ENCODE measurements at places on chromosomes 6 and 20. TPM values are rescaled to one million over a fixed set of nuclear protein-coding genes. Genes with fewer than 3 reads are reported as not detected.

Gene RAD21L1
- 0.57 TPM for total RNA-seq

GRCh38 chr6:130204322-130204721 is 18.4 kb downstream of the SAMD3 start:
- no peak for DNase-seq

DNA sequence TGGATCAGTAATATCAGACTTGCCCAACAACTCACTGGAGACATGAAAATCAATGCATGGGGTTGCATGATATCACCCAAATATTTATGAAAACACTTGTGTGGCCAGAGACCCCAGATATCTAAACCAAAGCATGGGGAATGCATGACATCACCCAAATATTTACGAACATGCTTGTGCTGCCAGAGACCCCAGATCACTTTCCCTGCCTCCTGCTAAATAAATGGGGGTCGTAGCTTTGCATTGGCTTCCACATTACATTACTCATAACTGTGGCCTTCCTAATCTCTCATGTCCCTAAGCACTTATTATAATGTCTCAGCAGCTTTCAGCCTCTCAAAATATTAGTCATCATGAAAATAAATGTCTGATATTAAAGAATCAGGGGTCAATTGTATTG is 838.0 kb upstream of the DEFB115 start:
- no peak for DNase-seq

DNA sequence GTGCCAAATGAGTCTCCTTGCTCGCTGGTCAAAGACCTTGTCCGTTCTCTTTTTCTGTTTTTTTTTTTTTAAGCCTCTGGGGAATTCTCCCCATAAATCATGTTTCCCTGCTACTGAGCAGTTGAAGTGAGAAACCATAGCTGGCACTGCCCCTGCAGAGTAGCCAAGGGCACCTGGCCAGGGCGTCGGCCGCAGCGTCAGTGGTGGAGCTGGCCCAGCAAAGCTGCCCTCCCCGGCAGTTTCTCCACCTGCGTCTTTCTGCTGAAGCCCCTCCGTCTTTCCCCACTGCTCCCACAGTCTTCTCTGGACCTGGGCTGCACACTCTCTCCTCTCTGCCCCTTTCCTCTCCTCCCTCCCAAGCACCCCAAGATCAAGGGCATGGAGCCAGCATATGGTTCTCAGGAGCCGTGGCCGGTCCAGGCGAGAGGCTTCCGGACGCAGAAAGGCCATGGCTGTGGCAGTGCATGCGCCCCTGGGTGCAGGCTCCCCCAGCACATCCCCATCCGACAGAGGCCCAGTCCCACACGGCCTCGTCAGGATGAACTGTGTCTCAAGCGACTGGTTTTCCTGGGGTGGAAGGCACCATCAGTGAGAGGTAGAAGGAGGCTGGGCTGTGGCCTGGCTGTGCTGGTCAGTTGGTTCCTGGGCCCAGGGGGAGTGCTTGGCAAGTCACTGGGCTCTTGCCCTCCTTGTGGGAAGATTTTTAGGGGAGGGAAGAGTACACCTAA is 218.1 kb downstream of the ERMARD start:
- DNase-seq = no peak

- DNase-seq = no peak
Observed at GRCh38 chr6:125781314-125781868, 9.4 kb upstream of the NCOA7 start.

Gene HFE
- 4.4 TPM for total RNA-seq

DNA sequence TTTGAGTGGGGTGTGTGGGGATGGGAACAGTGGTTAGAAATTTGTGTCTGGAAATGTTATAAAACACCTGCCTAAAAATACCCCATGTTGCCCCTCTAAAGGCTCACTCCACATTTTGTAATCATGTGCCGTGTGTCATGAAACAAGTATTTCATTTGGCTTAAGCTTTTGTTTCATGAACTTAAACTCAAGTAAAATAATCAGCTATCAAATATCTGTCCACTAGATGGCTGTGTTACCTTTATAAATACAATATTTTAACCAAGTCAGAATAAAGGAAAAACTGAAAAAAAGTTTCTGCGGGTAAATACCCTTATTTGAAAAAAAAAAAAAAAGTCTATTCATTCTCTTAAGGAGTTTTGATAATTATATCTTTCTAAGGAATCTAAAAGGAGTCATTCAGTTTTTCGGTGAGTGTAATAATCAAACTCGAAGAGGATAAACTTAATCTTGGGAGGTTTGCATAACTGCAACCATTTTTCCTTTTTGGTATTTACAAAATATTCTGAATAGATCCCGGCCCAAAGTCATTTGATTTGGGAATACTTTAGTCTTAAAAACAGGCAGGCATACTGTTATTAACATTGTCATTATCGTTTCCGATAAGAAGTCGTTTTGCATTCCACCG is 29.9 kb upstream of the MTRF1L start:
- DNase-seq = peak; percentile 65

DNA sequence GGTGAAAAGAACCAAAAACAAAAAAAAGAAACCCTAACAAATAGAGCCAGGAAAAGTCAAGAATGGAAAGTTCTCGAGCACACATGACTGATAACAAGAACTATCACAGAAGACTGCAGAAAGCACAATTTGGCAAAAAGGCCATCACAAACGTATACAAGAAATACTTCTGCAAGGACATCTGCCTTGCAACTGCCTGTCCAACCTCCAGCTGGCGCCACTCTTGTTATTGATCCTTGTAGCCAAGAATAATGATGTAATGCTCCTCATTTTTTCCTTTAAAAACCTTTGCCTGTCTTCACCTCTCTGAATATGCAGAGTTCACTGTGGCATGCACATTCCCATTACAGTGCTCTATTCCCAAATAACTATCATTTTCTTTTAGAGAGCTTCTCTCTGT is 87.9 kb upstream of the BMP5 start:
- DNase-seq = no peak

Gene RIPPLY2
- total RNA-seq = not detected

Gene OR2B6
- total RNA-seq = not detected

- DNase-seq = no peak
Observed at GRCh38 chr20:50129662-50130355, 16.9 kb upstream of the UBE2V1 start.

Gene PRRT1
- not detected for total RNA-seq

Gene KHDC1
- total RNA-seq = 2.8 TPM

Gene MAFB
- total RNA-seq = 0.37 TPM

Measured in myocyte (in vitro differentiated cells).